ENCODE measurements at places on chromosomes 5 and 9.

DNA sequence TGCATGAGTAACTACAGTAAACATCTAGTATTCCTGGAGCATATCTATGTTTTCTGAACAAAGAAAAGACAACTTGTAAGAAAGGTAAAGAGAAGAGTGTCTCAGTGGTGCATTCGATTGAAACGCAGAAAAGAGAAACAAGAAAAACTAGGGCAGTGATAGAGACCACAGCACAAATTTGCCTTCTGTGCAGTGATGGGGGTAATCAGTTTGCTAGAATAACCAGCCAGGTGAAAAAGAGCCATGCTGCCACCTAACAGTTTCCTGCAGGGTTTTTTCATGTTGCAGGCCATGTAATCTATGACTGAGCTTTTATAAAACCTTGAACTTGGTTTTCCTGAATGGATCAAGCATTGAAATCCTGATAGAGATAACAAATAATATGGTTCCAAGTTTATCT lies 198.4 kb upstream of the MEF2C start:
- no peak for DNase-seq

DNA sequence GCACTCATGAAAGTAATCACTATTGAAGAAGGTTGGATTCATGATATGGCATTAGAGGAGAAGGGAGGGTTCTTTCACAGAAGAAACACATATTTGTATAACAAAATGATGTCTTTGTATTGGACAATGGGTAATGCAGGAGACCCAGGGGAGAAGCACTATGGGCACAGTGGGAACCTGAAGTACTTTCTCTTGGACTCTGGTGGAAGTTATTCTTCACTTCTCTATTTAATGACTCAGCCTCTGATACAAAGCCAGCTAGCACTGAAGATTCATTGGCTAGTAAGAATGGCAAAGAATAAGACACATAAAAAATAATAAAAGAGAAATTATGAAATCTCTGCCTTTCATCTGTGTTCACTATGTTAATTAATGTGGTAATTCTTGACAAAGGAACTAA lies 149.9 kb upstream of the PRR16 start:
- DNase-seq, result no peak

DNA sequence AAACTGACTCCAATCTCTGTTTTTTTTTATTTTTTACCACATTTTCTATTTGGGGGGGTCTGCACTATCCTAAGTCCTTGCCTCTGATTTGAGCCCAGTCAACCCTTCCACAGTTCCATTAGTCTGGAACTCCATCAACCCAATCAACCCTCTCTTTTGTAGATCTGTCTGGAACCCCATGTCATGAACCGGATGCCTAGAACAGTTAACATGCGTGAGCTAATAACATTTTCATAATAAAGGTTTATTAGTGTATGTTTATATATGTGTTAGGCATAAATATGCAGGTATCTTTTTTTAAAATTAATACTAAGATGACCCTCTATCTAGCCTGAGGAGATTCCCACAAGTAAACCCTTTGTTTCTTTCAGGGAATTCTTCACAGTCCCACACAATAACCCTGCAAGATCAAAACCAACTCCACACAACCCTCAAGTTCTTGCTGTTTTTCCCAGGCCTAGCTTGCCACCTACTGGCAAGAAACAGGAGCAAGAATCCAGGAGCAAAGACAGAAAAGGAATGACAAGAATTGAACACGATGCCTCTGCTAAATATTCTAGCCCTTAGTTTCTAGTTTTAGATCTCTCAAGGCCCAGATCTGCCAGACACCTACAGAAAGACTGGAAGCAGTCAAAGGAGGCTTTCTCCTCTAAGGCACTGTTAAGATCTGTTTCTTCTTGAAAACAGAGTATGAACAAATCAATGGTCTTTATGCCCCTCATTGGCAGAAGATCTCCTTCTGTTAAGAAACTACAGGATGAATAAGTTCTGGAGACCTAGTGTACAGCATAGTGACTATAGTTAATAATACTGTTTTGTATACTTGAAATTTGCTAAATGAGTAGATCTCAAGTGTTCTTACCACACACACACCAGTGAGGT lies 100.4 kb downstream of the TRIM36 start:
- DNase-seq, result no peak

- no peak for DNase-seq
These were observed 180.4 kb downstream of the ST8SIA4 start for GRCh38 chr5:100722657-100723056.

DNA sequence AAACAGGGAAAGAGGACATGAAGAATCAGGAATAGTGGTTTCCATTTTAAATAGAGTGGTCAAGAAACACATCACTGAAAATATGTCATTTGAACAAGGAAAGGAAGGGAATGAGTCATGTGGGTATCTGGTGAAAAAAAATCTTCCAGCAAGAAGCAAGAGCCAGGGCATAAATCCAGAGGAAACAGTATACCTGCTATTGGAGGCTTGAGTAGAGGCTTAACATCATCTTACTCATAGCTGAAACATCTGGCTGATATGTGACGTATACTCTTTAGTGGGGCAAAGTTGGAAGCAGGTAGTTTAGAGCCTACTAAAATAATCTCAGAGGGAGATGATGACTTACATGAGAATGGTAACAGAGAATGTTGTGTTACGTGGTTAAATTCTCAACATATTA lies 517.2 kb downstream of the CAAP1 start:
- no peak for DNase-seq

- no peak for DNase-seq
These were observed 212.6 kb upstream of the ACTBL2 start for GRCh38 chr5:57695179-57695578.

- DNase-seq, result no peak
These were observed 18.3 kb upstream of the F2R start for GRCh38 chr5:76697670-76698069.

- DNase-seq, result no peak
These were observed 31.6 kb downstream of the NSUN2 start for GRCh38 chr5:6601271-6601670.

DNA sequence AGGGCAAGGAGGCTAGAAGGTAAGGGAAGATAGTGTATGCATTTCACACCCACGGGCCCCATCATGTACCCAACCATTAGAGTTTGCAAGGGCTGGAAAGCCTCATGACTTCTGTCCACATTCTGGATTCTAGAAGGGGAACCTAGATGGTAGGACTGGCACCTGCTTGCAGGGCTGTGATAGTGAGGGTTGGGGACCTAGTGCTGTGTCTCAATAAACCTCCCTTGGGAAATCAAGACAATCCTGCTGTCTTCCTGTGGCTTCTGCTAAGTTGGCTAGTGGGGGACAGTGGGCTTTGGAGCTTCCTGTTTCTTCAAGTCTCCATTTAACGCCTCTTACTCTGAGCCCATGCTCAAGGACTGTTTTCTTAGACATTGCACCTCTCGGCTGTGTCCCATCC lies 43.6 kb upstream of the SYNPO start:
- DNase-seq, result no peak

- DNase-seq, result no peak
These were observed 14.3 kb upstream of the TEK start for GRCh38 chr9:27094640-27095298.

- no peak for DNase-seq
These were observed 76.3 kb downstream of the SCAI start for GRCh38 chr9:125066839-125067619.

GRCh38 chr9:7298123-7298522 lies 501.5 kb downstream of the DMAC1 start:
- DNase-seq, result no peak

GRCh38 chr5:67426961-67427849 lies 230.6 kb upstream of the CD180 start:
- DNase-seq, result no peak

GRCh38 chr5:135455876-135456237 lies 3.7 kb upstream of the TIFAB start:
- DNase-seq, result no peak

- no peak for DNase-seq
These were observed 23.2 kb upstream of the IQGAP2 start for GRCh38 chr5:76379855-76380254.

DNA sequence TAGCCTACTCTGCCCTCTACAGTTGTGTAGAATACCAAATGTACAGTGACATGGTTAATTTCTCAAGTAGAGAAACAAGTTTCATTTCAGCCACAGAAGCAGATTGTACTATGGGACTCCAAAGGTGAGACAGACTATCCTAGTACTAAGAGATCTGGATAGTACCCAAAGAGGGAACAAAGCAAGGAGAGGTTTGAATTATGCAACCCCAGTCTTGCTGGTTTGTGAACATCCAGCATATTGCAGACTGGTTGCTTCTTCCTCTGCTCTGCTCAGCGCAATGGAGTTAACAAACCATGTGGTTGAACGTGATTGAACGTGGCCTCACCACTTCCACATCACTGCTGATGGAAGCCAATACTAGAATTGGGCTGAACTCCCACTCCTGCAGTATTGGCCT lies 43.3 kb upstream of the ALDOB start:
- DNase-seq, result no peak

DNA sequence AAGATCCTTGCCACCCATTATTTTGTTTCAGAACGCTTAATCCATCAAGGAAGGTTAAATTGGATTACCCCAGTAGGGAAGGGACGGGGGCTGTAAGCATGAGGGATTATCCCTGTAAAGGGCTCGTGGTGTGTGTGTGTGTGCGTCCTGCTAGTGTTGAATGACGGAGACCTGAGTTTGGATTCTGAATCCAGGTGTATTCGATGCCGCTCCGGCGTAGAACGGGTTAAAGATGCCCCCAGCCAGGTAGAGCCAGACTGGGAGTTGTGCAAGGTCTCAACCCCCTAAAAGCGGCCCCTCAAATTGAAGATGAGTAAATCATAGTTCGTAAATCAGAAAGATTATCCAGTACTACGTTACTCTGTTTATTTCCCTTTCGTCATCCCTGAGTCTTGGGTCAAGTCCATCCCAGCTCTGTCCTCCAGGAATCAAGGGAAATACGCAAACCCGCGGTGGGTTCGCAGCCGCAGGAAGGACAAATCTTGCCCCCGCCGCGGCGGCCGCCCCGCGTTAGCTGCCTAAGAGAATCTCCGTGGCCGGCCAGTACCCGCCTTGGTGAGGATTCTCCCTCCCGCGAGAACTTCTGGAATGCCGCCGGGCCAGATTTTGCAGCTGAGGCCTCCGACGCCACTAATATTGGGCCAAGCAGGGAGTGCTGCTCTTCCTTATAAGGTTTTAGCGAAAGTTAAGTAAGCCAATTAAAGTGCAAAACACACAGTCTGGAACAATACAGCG lies 586 bp upstream of the MTAP start:
- no peak for DNase-seq

GRCh38 chr9:14710804-14711203 lies 11.7 kb downstream of the CER1 start:
- DNase-seq, result no peak

GRCh38 chr9:14301583-14302021 lies 12.3 kb downstream of the NFIB start:
- no peak for DNase-seq

DNA sequence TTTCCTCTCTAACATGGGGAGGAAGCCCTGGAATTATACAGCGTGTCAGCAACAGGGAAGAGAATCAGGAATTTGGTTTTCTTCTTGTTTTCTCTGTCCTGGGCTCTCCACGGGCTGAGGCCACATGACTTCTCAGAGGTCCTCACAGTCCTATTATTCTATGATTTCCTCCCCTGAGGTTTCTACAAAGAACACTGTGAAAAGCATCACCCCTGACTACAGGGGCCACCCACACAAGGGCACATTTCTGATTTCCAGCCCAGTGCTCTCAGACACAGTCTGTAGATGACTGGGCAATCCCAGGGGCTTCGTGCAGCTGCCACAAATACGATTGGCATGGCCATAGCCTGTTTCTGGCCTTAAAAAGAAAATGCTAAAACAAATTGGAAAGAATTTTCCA lies 284.9 kb downstream of the CEMIP2 start:
- no peak for DNase-seq

GRCh38 chr5:77563475-77563874 lies 71.4 kb upstream of the WDR41 start:
- no peak for DNase-seq

DNA sequence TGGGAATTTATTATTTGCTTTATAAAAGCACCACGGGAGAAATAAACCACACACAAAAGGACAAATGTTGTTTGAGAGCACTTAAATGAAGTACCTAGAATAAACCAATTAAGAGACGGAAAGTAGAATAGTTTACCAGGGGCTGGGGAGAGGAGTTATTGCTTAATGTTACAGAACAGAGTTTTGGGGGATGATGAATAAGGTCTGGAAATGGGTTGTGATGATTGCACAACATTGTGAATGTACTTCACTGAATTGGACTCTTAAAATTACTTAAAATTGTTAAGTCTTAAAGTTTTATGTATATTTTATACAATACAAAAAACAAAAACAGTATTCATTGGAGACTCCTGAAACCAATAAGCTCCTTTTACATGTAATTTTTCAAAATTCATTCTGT lies 1.5 kb downstream of the ZBTB43 start:
- no peak for DNase-seq

GRCh38 chr5:179135006-179135405 lies 74.8 kb downstream of the ZNF354C start:
- no peak for DNase-seq

DNA sequence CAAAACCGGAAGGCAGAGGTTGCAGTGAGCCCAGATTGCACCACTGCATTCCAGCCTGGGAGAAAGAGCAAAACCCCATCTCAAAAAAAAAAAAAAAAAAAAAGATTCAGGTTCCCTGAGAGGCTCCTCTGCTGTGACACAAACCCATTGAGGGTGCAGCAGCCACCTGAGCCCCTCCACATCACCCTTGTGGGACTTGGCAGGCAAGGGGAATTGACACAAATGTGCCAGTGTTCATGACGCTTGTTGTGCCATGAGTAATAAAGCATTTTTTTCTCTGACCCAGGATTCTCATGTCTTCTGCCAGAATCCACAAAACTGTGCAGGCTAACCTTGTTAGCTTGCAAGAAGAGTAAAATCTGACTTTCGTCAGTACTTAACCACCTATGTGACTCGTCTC lies 149.6 kb downstream of the TTC39B start:
- no peak for DNase-seq

- no peak for DNase-seq
These were observed 38.2 kb downstream of the C5orf15 start for GRCh38 chr5:133930061-133930812.

All from activated naive CD4-positive, alpha-beta T cell (primary cell).